ENCODE measurements at places on chromosomes 11 and 22.

GRCh38 chr11:132683602-132684001 lies 848.7 kb downstream of the OPCML start:
- no peak for DNase-seq
- H3K4me3 ChIP-seq: no peak overlapping the region
- H3K36me3 ChIP-seq: no peaks in the 10 kb centered on the region
- peaks cover 8% of the 10 kb centered on the region for H3K4me1 ChIP-seq
- no peaks in the 10 kb centered on the region for H3K27me3 ChIP-seq
- no peak overlapping the region for H3K27ac ChIP-seq

DNA sequence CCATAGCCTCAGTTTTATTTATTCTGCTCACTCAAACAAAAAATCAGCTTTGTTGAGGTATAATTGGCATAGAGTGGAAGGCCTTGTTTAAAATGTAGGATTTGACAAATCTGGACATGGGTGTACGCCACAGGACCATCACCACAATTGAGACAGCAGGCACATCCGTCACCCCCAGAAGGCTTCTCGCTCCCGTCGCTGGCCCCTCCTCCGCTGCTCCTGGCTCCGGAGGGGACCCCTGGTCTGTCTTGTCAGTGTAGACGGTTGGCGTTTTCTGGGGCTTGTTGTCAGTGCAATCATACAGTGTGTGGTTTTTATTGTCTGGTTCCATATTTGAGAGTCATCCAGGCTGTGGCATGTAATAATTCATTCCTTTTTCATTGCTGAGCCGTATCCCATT lies 97.6 kb downstream of the KCNQ1 start:
- no peaks in the 10 kb centered on the region for H3K36me3 ChIP-seq
- no peak for DNase-seq
- no peak overlapping the region for H3K27ac ChIP-seq
- no peaks in the 10 kb centered on the region for H3K4me1 ChIP-seq
- no peaks in the 10 kb centered on the region for H3K27me3 ChIP-seq
- no peak overlapping the region for H3K4me3 ChIP-seq

GRCh38 chr11:26571861-26572654 lies at the start of gene MUC15:
Gene MUC15, minus strand, starts transcription at chr11:26572263. Its CDS starts 5,169 bp downstream, at chr11:26567094.
- H3K4me1 ChIP-seq: no peaks in the 10 kb centered on the region
- no peak for DNase-seq
- H3K27me3 ChIP-seq: no peaks in the 10 kb centered on the region

DNA sequence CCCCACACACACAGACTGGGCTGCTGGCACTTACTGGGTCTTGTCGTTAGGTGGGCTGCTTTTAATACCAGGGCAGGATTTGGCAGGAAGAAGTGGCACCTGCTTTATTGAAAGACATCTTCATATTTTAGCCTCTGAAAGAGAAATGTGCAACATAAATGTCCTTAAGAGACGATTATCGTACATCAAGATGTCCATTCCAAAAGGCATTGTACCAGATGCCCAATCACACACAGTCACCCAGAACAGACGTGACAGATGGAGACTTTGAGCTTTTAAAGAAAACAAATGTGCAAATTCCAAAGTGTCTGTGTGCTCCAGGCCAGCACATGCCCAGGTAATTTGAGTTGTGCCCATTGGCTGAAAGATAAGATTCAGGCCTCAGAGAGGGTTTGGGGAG lies 155.7 kb downstream of the RRAS2 start:
- H3K27me3 ChIP-seq: no peaks in the 10 kb centered on the region
- H3K36me3 ChIP-seq: no peaks in the 10 kb centered on the region
- no peak overlapping the region for H3K4me3 ChIP-seq
- no peak for DNase-seq

DNA sequence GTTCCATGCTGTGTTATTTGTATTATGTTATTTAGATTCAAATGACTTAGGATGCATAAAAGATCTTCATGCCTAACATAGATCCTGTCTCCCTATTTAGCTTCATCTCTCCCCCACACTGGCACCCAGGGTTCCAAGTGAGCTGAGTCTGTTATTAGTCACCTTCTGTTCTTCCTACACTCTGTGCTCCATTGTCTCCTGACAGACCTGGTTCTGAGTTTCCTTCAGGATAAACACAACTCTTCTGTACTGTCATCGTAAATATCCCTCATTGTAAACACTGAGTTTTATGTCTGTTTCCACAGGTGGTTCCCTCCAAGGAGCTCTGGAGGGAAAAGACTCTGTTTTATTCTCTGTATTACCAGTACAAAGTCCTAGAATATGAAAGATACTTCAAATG lies 8.7 kb downstream of the MMP26 start:
- no peak overlapping the region for H3K27ac ChIP-seq
- DNase-seq: no peak
- no peaks in the 10 kb centered on the region for H3K4me1 ChIP-seq
- H3K36me3 ChIP-seq: no peaks in the 10 kb centered on the region
- H3K27me3 ChIP-seq: no peaks in the 10 kb centered on the region

GRCh38 chr11:73145986-73146575 lies 4.0 kb upstream of the FCHSD2 start:
- no peak for DNase-seq
- no peak overlapping the region for H3K4me3 ChIP-seq
- H3K4me1 ChIP-seq: peaks cover 51% of the 10 kb centered on the region

GRCh38 chr11:86202013-86202336 lies 42.6 kb upstream of the EED start:
- H3K36me3 ChIP-seq: no peaks in the 10 kb centered on the region
- H3K4me1 ChIP-seq: peaks cover 15% of the 10 kb centered on the region
- no peaks in the 10 kb centered on the region for H3K27me3 ChIP-seq
- peak overlapping the region; percentile 71 for H3K4me3 ChIP-seq

DNA sequence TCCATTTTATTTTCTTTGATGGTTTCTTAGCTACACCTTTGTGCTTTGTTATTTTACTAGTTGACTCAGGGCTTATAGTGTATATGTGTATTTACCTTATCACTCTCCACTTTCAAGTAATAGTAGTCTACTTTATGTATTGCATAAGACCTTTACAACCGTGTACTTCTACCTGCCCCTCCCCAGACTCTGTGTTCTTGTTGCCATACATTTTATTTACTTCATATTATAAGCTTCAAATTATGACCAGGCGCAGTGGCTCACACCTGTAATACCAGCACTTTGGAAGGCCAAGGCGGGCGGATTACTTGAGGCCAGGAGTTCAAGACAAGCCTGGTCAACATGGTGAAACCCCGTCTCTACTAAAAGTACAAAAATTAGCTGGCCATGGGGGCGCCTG lies 28.2 kb upstream of the CTSD start:
- no peak overlapping the region for H3K27ac ChIP-seq
- H3K4me1 ChIP-seq: no peaks in the 10 kb centered on the region
- no peak overlapping the region for H3K4me3 ChIP-seq
- DNase-seq: no peak

DNA sequence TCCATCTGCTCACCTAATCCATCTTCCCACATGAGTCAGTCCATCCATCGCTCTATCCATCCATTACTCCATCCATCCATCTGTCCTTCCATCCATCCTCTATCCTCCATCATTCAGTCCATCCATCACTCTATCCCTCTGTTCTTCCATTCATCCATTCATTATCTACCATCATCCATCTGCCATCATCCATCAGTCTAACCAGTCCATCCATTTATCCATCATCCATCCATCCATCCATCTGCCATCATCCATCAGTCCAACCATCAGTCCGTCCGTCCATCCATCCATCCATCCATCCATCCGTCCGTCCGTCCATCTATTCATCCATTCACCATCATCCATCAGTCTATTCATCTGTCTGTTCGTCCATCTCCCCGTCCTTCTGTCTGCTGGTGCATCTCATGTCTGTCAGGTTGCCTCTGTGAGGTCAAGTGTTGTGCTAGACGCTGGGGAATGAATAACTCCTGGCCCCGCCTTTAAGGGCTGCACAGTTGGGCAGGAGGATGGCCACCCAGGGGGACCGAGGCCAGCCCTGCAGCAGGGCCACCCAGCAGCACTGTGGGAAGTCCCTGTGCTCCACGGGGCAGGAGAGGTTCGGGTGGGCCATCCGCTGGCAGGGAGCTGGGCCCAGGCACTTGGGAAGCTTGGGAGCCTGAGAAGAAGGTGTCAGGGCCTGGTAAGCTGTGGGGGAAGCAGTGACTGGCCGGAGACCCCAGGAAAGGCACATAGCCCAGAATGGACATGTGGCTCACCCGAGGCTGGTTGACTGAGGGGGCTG lies 137.1 kb downstream of the CTTN start:
- no peak overlapping the region for H3K27ac ChIP-seq
- no peak for DNase-seq
- no peaks in the 10 kb centered on the region for H3K36me3 ChIP-seq
- peaks cover 67% of the 10 kb centered on the region for H3K27me3 ChIP-seq

Data from MM.1S (cell line).